ENCODE measurements at places on chromosomes 16 and 17.

DNA sequence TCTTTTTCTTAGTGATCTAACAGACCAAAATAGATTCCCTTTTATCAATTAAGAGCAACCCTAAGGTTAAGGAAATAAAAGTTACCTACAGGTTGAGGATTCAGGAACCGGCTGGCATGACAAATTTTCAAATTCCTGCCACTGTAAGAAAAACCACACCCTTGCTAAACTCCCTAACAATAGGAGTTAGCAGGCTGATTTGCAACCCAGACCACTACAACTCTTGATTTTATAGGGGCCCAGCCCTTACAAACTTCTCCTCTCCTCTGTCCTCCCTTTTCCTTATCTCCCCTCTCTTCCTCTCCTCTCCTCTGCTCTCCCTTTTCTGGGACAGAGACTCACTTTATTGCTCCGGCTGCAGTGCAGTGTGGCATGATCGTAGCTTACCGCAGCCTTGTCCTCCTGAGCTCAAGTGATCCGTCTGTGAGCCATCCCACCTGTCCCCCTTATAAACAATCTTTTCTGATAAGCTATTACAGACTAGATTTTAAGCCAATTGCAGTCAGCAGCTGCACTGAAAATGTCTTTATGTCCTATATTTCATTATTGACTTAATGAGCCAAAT, 418.9 kb downstream of the CDH8 start:
- DNase-seq: no peak

DNA sequence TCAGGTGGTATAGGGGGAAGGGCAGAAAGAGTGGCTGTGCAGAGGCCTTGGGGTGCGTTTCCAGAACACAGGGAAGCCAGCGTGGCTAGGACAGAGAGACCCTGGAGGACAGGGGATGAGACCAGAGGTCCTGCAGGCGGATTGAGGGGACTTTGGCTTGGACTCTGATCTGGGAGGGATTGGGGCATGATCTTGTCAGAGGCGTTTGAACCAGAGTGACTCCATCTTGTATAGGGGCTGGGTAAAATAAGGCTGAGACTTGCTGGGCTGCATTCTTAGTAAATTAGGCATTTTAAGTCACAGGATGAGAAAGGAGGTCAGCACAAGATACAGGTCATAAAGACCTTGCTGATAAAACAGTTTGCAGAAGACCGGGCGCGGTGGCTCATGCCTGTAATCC, 5.4 kb upstream of the NATD1 start:
- no peak for DNase-seq

- DNase-seq: no peak
These were observed 57.9 kb upstream of the CLEC19A start for GRCh38 chr16:19227643-19228042.

DNA sequence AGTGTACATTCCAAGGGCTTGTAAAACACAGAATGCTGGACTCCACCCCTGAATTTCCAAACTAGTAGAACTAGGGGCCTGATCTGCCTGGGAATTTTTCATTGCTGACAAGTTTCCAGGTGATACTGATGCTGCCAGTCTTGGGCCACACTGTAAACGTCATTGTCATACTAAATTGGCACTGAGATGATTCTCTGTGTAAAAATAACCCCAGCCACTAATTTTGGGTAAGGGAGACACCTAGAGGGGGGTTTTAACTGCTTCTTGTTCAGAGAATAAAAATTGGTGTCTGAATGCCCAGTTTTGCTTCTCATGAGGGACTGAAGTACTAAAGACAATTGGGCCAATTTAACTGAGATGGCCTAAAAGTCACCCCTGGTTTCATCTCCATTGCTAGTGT, 5.0 kb upstream of the CDH13 start:
- no peak for DNase-seq

DNA sequence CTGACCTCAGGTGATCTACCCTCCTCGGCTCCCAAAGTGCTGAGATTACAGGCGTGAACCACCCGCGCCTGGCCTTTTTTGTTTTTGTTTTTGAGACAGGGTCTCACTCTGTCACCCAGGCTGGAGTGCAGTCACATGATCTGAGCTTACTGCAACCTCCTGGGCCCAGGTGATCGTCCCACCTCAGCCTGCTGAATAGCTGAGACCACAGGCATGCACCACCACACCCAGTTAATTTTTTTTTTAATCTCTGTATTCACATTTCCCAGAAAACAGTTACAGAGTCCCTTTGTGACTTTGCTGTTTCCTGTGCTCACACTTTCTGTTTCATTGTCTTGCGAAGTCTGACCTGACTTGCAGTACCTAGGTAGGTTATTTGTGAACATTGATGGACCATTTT, 2.7 kb downstream of the CLUAP1 start:
- no peak for DNase-seq

GRCh38 chr16:65540901-65541300, 419.0 kb upstream of the CDH11 start:
- DNase-seq: no peak

DNA sequence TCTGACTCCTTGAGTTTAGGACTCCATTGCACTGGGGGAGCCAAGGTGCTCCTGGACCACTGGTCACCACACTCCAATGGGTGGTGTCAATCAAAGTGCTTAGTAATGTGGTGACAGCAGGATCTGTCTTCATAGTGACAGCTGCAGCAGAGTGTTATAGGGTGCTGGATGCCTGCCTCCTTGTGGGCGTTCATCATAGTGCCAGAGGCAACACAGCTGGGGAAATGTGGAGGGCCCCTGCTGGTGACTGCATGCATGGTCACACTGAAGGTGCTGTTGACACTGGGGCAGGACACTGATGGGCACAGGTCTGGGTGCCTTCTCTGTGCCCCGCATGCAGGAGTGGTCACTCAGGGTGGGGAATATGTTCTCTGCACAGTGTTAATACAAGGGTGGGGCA, 177.5 kb upstream of the CDH8 start:
- no peak for DNase-seq

DNA sequence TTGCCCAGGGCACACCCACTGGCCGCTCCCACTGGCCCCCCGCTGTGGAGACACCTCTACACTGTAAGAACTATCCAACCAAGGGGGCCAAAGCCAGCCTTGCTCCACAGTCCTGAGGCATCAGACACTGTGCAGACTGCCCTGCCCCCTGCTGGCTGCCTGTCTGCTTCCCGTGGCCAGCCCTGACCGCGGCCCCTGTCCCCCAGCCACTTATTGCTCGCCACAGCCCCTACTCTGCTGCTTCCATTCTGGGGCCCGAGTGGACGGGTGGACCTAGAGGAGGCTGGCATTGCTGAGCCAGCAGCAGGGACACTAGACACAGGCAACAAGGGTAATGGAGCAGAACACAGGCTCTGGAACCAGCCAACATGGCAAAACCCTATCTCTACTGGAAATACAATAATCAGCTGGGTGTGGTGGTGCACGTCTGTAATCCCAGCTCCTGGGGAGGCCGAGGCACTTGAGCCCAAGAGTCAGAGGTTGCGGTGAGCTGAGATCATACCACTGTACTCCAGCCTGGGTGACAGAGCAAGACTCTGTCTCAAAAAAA, 19.7 kb upstream of the LRRC37A3 start:
- no peak for DNase-seq

Measured in left renal cortex interstitium (tissue), 4 donors.